ENCODE measurements at places on chromosomes 7 and 10.
A peak's percentile ranks its signal among the peaks of the same experiment; 100 is the strongest.

DNA sequence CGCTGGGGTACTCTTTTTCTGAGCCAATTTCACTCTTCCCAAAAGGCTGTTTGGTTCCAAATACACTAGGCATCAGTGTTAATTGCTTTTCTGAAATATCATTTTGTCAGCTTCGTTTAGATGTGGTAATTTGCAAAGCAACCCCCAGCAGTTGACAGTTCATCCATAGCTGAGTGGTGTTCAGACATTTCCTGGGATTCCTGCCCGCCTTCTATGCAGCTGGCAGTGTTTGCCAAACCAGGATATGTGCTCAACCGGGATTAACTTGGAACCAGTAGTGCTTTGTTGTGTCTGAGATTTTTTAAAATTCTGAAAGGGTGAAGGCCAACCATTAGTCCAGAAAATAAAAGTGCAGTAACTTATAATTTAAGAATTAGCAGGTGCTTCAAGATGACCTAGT lies 25.2 kb upstream of the MKLN1 start:
- DNase-seq, result no peak

DNA sequence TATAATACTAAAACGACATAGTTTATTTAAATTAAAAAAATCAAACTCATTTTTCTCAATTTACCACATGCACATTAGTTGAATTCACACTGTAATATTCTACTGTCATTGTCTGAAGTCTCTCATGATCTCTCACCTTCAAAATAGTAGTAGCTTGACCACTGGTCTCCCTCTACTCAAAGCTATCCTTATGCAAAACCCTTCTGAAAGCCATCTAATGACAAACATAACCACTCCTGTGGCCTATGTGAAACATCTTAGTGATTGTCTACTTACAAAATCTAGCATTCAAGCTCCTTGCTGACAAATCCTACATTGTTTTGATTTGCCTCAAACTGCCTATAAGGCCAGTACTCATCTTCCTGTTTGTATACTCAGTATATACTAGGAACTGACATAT lies 606.0 kb upstream of the GHITM start:
- DNase-seq, result no peak

DNA sequence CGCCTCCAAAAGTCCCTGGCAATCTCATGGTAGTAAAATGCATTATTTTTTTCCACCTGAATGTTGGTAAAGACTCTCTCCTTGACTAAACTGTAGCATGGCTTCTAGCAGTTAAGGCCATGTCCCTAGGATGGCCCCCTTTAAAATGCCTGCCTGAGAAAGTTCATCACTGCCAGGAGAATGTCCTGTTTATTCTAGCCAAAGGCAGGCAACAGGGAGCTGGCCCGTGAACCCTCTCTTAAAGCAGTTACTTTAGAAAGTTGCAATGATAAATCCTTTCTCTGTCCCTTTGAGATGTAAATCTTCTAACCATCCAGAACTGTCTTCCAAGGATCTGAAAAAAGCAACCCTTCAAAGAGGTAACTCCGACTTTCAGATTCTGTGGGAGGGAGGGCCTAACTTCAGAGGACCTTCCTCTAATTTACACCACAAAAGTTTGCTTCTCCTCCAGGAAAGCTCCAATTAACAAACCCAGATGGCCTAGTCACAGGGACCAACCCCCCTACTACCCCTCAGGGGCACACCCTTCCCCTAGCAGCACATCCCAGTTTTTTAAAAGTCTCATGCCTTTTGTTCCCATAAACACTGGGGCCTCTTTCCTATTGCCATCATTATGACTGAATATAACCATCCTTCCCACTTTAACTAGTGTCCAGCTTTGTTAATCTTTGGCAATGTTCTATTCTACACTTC lies 5.5 kb downstream of the DNTT start:
- no peak for DNase-seq

- no peak for DNase-seq
Observed at GRCh38 chr10:15223174-15223573, 54.7 kb upstream of the NMT2 start.

GRCh38 chr10:5971315-5971832 lies 6.0 kb downstream of the IL15RA start:
- peak; percentile 44 for DNase-seq

DNA sequence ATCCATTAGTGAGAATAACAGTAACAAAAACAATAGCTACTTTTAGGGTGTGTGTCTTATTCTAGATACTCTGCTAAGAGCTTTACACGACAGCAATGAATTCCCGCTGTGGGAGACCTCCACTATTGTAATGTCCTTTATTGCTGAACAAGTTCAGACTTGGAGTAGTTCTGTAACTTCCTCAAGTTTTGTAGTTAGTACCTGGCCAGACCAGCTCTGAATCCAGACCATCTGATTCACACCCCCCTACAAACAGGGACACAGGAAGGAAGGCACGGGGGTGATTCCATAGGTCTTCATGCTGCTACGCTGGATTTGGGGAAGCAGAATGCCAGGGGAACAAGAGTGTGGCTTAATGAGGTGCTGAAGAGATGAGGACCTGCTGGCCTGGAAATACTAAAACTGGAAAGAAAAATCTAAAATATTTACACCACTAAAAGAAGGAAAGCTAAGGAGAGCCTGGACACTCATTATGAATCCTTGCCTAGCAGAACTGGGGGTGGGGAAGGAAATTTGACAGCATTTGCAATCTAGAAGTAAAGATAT lies 194.6 kb upstream of the TMEM72 start:
- DNase-seq, result no peak

- DNase-seq, result no peak
Observed at GRCh38 chr10:34281661-34282582, 533.2 kb downstream of the PARD3 start.

DNA sequence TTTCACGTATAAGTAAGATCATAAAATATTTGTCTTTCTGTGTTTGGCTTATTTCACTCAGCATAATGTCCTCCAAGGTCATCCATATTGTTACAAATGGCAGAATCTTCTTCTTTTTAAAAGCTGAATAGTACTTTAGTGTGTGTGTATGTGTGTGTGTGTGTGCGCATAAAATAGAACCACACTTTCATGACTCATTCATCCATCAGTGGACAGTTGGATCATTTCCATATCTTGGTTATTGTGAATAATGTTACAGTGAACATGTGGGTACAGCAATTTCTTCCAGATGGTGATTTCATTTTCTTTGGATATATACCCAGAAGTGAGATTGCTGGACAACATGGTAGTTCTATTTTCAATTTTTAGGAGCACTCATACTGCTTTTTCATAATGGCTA lies 622.4 kb downstream of the NRG3 start:
- no peak for DNase-seq

GRCh38 chr10:43377424-43377883 lies 6.0 kb downstream of the FXYD4 start:
- DNase-seq, result no peak

DNA sequence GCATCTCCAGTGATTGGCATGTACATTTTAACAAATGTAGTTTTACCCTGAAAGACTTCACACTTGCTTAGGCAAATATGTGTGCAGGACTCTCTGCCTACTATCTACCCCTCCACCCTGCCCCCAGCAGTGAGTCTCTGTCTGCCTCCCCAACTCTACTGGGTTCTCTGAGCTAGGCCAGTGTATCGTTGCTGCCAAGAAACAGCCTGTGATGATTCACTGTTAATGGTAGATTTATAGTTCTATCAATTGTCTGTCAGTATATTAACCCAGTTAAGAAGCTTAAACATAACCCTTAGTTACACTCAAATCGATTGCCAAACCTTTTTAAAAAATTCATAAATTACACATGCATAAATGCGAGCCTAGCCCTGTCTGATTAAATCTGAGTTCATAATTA lies 137.0 kb downstream of the SND1 start:
- DNase-seq, result no peak

- no peak for DNase-seq
Observed at GRCh38 chr7:81327468-81328266, 408.8 kb upstream of the SEMA3C start.

DNA sequence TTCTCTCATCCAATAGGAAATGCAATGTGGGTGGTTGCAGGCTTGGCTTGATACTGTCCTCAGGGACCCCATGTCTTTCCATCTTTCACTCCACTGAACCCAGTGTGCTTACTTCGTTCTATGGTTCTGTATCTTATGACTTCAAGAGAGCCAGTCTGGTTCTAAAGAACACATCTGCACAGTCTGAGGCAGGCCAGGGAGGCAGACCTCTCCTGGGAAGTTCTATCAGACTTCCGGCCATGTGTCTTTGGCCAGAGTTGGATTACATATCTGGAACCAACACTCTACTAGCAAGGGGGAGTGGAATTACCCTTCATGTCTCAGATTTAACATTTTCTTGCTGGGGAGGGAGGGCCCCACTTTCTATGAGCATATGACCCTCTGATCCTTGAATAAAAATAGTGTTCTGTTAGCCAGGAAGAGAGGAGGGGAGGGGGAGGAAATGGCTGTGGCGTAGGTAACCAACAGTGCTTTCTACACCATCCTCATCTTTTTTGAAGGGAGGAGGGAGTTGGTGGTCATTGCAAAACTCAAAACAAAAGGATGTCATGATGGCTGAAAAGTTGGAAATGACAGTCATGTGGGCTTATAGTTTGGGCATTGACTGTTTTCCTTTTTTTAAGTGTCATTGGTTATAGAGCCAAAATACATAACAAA lies 370.2 kb downstream of the GATA3 start:
- no peak for DNase-seq

DNA sequence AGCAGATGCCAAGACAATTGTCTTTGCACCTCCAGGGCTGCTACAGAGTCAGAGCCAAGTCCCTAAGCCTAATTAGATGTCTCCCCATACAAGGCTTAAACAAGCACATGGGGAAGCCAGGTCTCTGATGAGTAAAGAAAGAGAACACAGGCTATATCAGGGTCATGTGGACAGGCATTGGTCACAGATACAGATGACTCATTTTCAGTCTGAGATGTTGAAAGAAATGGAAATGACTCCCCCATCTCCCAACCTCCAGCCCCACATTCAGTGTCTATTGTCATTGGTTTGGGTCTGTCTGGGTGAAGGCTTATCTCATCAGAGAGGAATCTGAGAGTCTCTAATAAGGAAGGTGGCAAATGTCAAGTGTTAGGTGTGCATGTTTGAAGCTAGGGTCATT lies 290.1 kb upstream of the KIAA1217 start:
- DNase-seq, result no peak

- no peak for DNase-seq
Observed at GRCh38 chr7:25580141-25580540, 351.9 kb upstream of the NPVF start.

GRCh38 chr10:10293481-10293951 lies 724.2 kb upstream of the CELF2 start:
- DNase-seq, result no peak

DNA sequence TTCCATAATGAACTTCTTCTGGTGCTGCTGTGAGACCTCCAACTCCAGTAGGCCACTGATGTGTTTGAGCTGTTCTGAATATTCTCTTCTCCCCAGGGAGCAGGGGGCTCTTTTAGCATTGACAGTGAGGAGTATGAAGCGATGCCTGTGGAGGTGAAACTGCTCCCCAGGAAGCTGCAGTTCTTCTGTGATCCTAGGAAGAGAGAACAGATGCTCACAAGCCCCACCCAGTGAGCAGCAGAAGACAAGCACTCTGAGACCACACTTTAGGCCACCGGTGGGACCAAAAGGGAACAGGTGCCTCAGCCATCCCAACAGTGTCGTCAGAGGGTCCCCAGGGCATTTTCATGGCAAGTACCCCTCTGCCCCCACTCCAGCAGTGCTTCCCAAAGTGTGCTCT lies 49.3 kb downstream of the DENND11 start:
- no peak for DNase-seq

DNA sequence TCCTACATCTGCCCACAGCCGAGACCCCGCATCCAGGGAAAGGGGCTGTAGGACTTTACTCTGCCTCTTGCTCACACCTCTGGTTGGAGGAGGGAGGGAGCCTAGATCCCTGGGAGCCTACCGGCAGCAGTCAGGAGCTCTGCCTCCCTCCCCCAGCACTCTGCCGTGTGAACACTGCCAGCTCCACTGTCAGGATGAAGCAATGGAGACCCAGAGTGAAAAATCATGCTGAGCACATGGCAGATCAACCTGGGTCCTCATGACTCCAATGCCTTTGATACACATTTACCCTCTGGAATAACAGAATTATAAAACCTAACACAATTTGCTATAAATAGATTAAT lies 477.7 kb downstream of the TNS3 start:
- DNase-seq, result no peak

- no peak for DNase-seq
Observed at GRCh38 chr7:113561446-113561845, 357.4 kb downstream of the PPP1R3A start.

DNA sequence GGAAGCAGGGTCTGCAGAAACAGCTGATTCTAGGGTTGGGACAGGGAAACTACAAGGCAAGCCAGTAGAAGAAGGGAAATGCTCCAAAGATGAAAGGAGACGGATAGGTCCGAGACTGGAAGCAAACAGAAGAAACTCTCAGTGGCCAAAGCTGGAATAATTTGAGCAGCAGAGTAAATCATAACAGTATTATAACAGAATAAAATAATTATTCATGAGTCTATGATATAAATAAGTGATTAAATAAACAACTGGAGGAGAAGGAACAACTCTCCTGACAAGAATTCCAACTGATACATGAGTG lies 27.6 kb downstream of the EZH2 start:
- no peak for DNase-seq

DNA sequence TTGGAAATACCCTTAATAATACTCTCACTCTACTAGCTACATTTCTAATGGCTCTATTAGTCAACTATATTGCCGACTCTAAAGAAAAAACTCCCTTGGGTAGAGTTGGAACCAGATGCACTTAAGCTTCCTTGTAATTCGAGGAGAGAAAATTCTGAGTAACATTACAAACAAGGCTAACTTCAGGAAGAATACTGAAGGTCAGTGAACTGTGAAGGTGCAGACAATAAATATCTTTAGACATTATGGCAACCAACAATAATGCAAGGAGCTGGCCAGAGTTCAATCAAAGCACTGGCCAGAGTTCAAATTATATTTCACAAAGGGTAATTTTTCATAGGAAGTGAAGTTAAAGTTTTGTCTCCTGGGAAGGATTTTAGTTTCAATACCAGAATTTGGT lies 40.7 kb upstream of the MRLN start:
- no peak for DNase-seq

DNA sequence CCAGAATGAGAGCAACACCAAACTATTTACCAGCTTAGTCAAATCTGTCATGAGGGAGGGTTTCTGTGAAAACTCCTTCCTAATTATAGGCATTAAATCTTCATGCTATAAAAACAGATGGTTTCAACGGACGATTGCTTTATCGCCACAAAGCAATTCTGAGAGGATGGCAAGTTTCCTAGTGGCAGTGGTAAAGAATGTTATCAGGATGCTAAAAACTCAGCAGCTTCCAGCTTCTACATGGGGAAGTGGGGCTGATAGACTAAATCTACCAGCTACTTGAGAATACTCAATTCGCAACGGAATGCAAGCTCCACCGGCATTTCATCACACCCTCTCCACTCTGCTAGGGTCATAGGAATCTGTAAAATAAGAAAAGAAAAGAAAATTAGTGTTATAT lies 41.8 kb downstream of the JCAD start:
- no peak for DNase-seq

GRCh38 chr10:75261813-75262705 lies 26.3 kb upstream of the COMTD1 start:
- DNase-seq, result no peak
